ENCODE measurements at places on chromosomes 2 and 18.

- no peak for DNase-seq
Measured at GRCh38 chr2:188203776-188204175, 87.9 kb upstream of the GULP1 start.

GRCh38 chr2:237534380-237534779 lies 32.0 kb upstream of the PRLH start:
- DNase-seq: no peak

DNA sequence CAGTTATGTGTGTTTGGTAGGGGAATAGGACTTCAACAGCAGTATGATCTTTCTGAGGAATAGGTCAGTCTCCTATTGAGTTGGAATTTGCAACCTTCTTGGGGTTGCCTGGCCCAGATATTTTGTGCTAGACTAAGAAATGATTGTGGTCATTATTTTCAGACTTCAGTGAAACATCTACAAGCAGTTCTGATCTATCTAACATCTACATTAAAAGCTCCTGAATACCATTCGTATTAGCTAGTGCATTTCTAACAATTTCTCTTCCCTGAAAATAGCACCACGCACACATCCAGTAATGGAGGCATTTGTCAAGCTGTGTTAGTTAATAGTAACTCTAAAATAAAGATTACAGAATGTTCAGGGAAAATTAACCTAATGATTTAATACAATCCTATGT lies 179.3 kb downstream of the FIGN start:
- DNase-seq: no peak

GRCh38 chr2:149860276-149860921 lies 272.8 kb upstream of the MMADHC start:
- no peak for DNase-seq

- DNase-seq: no peak
Measured at GRCh38 chr2:216721141-216721540, 25.8 kb upstream of the IGFBP5 start.

- DNase-seq: no peak
Measured at GRCh38 chr2:75589391-75590105, 28.8 kb upstream of the EVA1A start.

- no peak for DNase-seq
Measured at GRCh38 chr2:20538308-20539132, 91.6 kb downstream of the RHOB start.

GRCh38 chr2:44715671-44716081 lies 225.8 kb upstream of the SIX3 start:
- DNase-seq: no peak

- DNase-seq: no peak
Measured at GRCh38 chr2:73253400-73253799, 19.3 kb downstream of the CCT7 start.

GRCh38 chr2:96097441-96097840 lies 18.9 kb downstream of the ADRA2B start:
- no peak for DNase-seq

- no peak for DNase-seq
Measured at GRCh38 chr2:169782513-169782912, 16.2 kb upstream of the SSB start.

GRCh38 chr2:129764376-129765325 lies 214.8 kb upstream of the RAB6C start:
- DNase-seq: no peak

DNA sequence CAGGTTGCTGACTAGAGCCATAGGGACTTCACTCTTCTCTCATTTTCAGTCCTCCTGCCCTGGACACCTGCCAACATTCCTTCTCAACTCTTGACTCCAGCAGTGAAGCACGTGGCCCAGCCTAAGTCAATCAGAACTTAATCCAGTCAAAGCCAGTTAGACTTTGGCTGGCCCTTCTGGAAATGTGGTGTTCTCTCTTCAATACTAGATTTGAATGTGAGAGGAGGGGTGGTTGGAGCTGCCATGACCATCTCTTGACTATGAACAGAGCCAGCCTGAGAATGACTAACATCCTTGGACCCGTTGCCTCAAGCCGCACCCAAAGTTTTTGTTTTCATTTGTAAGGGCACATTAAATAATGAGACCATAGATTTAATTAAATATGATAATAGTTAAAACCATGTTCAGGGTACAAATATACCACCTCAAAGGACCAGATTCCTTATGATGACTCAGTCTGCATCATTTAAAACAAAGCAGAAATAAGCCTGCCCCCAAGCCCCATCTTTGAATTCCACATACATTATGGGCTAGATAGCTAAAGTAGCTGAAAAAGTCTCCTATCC lies 49.7 kb upstream of the RASGRP3 start:
- DNase-seq: no peak

DNA sequence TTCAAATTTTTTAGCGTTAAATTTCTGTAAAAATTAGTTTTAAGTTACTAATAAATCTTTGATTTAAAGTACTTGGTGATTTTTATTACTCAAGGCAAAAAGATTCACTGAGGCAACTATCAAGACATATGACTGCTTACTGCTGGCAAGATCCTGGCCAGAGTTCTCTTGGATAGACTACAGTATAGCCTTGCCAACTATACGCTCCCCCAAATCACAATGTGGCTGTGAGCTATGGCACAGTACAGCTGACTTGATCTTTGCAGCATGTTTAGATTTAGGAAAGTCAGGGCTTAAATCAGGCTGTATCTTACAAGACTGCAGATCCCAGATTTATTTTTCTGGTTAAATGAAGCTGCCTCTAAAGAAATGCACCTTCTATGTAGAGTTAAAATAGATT lies 26.5 kb downstream of the MSTN start:
- DNase-seq: no peak

- no peak for DNase-seq
Measured at GRCh38 chr2:216155954-216156353, 46.8 kb downstream of the XRCC5 start.

DNA sequence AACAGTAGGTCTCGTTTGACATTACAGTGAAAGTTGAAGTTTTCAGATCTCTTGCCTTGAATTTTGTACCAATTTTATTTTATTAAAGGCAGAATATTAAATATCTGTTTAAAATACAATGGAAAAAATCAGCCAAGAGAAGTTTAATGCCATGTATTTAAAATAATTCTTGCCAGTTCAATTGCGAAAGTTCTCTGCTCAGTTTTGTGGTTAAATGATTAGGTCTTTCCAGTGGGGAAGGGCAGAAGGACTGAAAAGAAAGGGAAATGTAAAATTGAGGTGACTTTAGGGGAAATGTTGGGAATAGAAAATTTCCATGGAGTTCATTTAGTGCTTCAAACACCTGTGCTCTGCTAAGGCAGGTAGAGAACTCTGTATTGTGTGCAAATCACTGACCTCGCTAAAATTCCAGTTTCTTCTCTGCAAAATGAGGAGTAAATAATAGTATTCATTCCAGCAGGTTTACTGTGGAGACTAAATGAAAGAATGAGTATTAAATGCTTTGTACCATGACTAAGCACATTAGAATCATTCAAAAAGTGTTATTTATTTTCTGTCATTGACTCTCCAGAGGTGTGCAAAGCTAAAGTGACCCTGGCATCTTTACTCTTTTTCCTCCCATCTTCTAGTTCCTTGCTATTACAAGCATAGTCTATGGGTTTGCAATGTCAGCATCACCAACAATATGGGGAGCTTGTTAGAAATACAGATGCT lies 74.4 kb downstream of the KIAA1328 start:
- DNase-seq: no peak

DNA sequence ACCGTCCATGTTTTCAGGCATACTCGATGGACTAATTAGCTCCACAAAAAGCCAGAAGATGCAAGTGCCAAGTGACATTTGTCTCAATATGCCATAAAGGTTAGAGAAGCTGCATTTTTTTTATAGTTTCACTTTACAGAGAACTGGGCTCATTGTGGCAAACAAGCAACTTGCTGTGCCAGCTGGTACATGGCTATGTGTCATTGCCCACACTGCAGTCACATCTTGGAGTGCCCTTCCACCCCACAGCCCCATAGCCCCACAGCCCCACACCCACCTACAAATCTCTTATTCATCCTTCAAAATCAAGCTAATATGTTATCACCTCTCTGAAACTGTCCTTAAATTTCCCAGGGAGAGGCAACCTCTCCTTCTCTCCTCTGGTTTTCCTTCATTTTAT lies 451.9 kb downstream of the ARHGAP15 start:
- no peak for DNase-seq

DNA sequence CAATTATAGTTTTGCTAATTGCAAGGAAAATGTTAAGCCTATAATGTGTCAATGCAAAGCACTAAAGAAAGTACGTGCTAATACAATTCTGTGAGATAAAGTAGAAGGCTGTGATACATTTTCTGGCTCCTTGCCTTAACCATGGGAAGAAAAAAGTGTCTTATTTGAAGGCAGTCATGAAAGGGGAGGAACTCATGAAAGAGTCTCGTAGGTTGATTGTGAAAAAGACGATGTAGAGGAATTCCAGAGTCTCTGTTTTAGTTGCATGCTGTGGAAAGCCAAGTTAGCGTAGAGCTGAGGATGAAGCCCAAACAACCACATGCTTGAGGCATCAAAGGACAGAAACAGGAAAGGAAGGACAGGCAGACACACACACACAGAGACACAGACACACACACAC lies 214.1 kb downstream of the MEIS1 start:
- DNase-seq: no peak

DNA sequence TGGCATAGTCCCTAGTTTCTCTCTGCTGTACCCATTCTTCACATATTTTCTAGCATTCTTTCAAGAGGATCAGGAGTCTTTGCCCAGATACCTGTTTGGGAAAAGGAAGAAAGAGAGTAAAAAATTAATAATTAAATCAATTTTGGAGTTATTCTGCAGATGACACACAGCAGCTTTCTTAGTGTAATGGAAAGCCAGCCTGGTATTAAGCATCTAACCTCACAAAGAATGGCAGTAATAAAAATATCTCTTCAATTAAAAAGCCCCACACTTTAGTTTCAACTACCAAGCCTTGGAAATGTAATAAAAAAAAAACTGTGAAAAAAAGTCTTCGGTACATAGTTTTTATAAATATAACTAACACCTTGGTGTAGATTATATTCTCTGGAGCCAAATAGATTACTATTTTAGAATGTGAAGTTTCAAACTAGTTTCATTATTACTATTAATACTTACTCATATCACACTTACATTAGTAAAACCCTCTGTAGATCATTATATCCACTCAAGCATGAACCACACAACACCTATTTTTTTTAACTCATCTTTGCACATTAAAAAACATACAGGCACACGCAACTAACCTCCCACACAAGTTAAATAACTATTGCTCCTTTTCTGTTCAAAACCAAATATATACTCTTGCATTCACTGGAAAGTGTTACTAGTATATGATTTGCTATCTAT lies 90.9 kb downstream of the GPD2 start:
- DNase-seq: no peak

DNA sequence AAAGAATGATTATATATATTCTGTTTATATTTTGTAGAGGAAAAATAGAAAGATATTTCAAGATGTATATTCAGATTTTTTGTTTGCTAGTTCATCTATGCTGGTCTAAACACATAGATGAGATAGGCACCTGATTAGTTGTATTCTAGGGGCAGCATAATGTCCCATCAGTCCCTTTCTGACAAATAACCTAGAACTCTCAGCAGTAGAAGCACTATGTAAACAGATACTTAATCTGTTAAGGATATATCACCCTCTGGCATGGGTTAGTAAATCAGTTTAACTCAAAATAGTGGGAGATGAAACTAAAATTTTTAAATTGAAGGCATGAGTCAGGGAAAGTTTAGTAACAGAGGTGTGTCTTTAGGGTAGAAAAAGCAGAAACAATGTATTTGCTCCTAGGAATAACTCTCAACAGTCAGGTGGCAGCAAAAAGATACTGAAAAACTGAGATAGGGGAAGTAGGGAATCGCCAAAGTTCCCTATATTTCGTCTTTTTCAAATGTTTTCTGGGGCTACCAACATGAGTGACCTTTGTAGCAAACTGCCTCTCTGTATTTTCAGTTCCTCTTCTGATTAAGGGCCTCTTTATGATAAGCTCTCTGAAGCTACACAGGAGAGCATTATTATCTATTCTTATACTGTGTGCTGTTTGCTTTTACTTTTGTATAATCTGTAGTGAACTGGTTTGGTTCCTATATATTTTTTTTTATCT lies 5.7 kb downstream of the PPP1R1C start:
- DNase-seq: no peak

- DNase-seq: no peak
Measured at GRCh38 chr18:49764032-49764431, 49.3 kb downstream of the ACAA2 start.

GRCh38 chr18:36811430-36811829 lies 17.4 kb downstream of the TPGS2 start:
- no peak for DNase-seq

GRCh38 chr2:199136242-199136641 lies 321.5 kb downstream of the SATB2 start:
- no peak for DNase-seq

GRCh38 chr2:33133454-33133952 lies 186.8 kb downstream of the LTBP1 start:
- no peak for DNase-seq

- peak; percentile 80 for DNase-seq
Measured at GRCh38 chr2:38508311-38509039, 94.3 kb downstream of the HNRNPLL start.

DNA sequence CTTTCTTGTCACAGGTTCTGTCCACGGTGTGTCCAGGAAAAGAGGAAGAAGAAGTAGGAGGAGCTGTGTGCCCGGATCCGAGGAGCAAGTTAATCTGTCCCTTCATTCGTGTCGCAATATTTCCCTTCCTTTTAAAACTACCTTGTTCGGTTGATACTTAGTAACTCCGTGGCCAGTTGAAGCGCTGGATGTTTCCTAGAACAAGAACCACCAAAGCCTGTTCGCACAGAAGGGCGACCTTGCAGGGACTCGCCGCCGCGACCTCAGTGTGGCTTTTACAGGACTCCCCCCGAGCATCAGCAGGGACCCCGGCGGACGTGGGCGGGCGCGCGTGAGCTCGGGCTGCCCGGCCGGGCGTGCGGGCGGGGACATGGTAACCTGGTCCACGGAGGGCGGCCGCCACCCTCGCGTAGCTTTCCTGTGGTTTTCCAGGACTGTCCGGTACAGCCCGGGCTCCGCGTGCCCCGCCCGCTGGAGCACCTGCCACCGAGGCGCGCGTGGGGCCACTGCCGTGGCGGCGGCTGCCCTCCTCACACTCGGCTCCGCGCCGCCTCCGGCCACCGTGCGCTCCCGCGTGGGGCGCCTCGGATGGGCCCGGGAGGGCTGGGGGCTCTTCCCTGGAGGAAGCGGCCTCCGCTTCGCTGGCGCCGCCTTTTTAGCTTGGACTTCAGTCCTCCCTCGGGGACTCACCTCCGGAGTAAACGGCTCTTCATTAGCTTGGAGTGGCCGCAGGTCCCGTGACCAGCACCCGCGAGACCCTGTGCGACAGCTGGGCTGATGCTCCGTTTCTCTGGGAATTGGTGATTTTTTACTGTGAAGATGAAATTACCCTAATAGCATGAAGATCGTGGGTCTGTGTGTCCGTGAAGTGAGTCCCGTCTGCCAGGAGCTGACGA lies 9.2 kb upstream of the D2HGDH start:
- no peak for DNase-seq

DNA sequence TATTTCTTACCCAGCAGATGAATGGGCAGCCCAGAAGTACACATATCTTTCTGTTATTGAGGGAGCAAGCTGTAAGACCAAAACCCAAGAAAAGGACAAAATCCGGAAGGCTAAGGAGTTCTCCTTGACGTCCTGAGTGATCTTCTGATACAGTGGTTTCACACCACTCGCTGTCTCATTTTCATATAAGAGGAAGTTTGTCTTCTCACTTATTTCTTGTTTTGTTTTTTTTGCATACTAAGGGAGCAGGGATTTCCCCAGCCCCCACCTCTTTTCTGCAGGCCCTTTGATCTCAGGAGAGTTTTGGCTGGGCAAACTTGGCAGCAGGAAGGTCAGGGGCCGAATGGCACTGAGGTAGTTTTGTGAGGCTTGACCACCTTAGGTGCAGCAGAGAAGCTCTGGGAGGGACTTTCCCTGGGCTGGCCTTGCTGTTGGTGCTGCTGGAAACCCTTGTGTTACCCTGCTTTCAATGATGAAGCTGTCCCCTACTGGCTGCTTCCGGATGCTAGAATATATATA lies 13.3 kb downstream of the CHRNA1 start:
- DNase-seq: peak; percentile 13

Measured in activated CD4-positive, alpha-beta T cell treated with anti-CD3 and anti-CD28 coated beads, Interleukin-2, amount 50 U/mL, for 1 hour (primary cell).